ENCODE measurements at places on chromosomes 13 and 19.

DNA sequence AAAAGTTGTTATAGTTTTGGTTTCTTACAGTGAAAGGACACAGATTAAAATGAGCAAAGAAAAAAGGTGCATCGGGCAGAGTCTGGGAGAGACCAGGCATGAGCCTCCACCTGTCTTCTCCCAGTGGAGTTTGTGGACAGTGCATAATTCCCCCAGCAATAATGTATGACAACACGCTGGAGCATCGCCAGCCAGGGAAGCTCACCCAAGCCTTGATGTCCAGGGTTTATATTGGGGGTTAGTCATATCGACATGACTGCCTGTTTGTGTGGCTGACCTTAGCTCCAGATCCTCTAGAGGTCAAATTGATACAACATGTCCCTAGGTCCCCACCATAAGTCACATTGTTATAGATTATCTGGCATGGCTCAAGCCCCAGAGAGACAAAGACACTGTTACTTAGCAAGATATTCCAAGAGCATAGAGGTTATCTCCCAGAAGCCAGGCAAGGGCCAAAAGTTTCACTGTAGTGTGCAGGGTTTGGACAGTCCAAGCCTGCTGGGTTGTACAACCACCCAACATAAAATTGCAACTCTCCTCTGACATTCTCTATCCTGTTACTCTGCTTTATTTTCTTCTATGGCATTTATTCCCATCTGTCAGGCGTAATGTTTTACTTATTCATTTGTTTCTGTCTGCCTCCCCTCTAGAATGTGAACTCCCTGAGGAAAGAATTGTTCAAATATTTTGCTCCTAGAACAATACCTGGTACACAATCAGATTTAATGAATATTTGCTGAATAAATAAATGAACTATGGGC lies 5.6 kb upstream of the KLK13 start:
- DNase-seq: no peak

- DNase-seq: no peak
These were observed 14.7 kb downstream of the CCDC169 start for GRCh38 chr13:36282821-36283432.

DNA sequence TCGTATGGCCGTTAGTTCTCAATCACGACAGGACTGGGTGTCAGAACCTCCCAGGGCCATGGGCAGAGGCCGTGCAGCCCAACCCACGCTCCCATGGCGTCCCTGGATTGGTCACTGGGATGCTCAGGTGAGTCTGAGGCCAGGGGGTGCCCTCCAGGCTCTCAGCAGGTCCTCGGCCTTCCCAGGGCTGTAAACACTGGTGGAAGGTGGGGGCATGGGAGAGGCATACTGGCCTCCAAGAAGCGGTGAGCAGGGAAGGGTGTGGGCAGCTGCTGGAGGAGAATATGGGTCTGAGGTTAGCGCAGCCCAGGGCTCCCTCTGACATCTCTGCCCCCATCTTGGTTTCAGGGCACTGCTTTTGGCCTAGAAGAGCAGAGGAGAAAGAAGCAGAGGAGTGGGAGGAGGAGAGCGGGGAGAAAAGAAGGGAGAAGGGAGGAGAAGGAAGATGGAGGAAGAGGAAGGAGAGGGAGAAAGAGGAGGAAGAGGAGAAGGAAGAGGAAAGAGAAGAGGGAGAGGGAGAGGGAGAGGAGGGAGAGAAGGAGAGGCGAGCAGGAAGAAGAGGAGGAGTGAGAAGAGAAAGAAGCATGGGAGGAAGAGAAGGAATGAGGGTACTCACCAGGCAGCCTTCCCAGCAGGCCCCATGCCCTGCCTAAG lies 62.3 kb downstream of the CEBPG start:
- DNase-seq: no peak

DNA sequence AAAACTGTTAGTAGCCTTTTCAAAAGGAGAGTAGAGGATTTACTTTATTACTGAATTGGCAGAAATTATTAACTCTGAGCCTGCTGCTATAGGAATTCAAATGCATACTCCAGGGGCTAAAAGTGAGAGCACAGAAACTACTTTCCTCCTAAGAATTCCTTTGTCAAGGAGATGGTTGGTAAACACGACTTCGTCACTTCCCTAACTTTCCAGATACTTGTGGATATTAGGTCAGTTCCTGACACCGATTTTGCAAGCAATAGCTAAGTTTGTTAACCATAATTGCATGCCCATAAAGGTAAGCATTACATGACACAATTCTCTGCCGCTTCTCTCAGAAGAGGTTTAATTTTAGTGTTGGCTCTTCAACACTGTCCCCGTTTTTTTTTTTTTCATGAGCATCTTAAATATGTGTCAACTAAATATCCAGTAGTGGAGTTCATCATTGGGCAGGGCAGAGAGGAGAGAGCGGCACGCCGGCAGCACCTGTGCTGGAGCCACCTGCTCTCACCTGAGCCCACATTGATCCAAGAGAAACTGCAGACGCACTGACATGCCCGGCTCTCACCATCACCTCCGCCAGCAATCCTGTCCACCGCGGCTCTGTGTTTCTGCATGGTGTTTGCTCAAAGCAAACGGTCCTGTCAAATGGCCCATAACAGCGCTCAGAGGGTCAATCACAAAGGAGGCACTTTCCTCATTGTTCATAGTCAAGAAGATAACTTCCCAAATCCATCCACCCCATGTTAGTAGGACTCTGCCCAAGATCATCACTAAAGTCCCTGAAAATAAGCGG lies 2.6 kb downstream of the MED26 start:
- DNase-seq: no peak

GRCh38 chr13:101416181-101417042 lies at the start of gene NALCN:
NALCN (minus strand) TSS chr13:101416508; CDS start chr13:101399126, 17,382 bp downstream.
- DNase-seq: no peak

DNA sequence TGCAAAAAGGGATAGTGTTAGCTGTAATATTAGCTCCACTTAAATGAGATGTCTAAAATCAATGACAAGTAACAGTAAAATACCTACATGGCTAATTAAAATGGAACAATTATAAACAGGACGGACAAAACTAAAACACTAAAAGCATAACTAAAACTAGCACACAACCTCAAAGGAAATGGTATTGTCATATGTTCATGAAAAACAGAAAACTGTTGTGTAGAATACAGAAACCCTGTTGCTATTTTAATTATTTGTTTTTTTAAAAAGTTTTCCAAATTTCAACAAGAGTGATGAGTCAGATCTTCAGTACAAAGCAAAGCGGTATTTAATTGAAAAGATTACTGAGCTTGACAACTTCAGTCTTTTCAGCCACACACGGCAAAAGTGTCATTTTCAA lies 4.2 kb downstream of the RCBTB2 start:
- DNase-seq: no peak

DNA sequence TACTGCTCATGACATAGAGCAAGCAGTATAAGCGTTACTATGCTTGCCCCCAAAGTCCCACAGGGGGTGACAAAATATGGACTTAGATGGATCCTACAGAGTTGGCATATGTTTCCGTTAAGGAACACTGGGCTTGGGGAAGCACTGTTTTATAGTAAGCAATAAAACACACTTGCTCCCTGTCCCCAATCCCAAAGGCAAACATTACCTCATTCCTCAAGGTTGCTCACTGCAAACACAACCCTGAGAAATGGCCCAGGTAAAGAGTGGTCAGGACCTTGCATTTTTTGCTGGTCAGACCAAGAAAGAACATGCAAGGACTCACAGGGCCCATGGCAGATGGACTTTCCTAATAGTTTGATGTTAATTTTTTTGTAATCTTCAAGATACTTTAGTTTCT lies 32.3 kb downstream of the UGGT2 start:
- DNase-seq: no peak

- DNase-seq: no peak
These were observed 40.5 kb upstream of the ITM2B start for GRCh38 chr13:48192411-48192935.

GRCh38 chr13:48923376-48923775 lies 52.3 kb upstream of the FNDC3A start:
- DNase-seq: no peak

Measured in GM04503 (cell line).